ENCODE measurements at places on chromosomes 2 and 18.

DNA sequence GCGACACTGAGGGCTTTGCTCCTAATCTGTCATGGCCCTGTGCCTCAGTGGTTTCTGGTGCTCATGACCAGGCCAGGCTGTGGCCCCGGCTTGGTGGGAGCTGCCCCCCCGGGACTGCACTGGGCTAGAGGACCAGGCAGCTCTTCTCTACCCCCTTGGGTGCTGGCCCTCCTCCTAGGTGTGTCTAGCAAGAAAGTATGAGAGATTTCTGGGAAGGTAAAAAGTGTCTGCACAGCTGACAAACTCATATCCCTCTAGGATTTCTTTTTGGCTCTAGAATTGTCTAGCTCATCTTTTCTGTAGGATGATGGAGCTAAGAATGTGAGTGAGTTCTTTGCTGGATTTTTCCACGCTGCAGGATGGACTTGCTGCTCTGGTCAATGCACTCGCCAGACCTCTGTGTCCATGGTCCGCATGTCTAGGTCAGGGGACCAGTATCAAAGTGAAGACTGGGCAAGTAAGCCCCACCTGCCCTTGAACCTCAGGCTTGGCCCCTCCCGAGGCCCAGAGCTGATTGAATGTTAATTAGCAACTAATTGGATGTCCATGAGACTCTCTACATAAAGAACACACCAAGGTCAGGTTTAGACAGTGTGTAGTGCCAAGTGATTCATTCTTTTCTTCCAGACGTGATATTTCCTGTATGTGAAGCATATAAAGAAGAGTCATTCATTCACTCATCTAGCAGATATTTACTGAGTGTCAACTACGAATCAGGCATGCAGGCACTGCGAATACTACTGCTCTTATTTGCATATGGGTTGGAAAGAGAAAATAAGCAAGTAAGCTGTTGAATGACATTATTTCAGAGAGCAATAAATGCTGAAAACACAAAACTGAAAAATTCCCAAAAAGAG is 15.6 kb upstream of the PSD4 start:
- DNase-seq = no peak

DNA sequence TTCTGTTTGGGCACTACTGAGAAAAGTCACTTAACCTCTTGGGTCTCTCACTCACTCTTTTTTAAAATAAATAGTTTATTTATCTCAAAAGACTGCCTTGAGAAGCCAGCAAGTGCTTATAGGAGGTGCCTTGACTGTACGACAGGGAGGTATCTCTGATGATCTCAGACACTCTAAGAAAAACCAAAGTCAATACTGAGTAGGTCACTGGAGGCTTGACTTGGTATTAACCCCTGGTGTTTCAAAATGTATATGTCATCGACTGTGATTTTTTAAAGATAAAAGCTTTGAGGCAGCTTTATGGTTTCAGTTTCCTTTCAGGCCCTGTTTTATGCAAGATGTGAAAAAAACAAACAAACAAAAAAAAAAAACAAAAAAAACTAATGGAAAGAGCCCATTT is 33.7 kb downstream of the MREG start:
- no peak for DNase-seq

GRCh38 chr2:85133751-85134254 is 611 bp downstream of the TCF7L1 start:
- peak; percentile 42 for DNase-seq

- DNase-seq = no peak
Observed at GRCh38 chr2:232278534-232278933, 100.0 kb upstream of the ALPP start.

GRCh38 chr2:128623776-128624761 is 305.4 kb upstream of the HS6ST1 start:
- DNase-seq = peak; percentile 48

- DNase-seq = no peak
Observed at GRCh38 chr2:195956725-195957124, 111.9 kb downstream of the DNAH7 start.

GRCh38 chr18:70366174-70366573 is 77.3 kb downstream of the SOCS6 start:
- DNase-seq = no peak

GRCh38 chr2:160126756-160127155 is 64.3 kb upstream of the PLA2R1 start:
- no peak for DNase-seq

GRCh38 chr2:202269585-202269984 is 4.0 kb downstream of the NOP58 start:
- DNase-seq = no peak

DNA sequence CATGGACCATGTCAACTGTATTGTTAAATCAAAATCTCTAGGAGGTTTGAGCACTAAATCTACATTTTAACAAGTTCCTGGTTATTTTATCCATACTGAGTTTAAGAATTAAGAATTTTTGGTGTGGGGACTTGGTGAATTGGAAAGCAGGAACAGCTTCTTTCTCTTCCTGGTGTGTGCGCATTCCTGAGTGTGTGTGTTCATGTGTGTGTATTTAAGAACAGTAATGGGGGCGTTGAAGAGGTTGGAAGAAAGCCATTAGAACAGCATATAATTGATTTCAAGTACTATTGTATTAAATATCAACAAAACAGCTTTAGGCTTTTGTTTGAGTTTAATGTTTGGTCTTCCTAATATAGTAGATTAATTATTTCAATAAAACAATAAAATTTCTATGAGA is 801.3 kb upstream of the ID2 start:
- no peak for DNase-seq

GRCh38 chr2:23619941-23620340 is 235.0 kb downstream of the KLHL29 start:
- no peak for DNase-seq

DNA sequence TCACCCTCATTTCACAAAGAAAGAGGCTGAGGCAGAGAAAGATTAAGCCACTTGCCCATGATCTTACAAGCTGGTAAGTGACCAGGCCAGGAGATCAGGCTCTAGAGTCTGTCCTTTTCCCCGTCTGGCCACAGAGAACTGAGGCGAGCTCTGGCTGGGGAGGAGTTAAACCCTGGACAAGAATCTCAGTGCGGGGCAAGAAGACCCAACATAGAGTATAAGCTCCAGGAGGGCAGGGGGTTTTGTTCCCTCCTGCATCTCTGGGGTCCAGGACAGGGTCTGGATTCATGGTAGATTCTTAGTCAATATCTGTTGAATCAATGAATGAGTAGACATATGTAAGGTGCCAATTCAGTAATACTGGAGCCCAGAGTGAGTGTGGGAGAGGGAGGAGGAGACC is 12.9 kb upstream of the INPP5D start:
- DNase-seq = no peak

DNA sequence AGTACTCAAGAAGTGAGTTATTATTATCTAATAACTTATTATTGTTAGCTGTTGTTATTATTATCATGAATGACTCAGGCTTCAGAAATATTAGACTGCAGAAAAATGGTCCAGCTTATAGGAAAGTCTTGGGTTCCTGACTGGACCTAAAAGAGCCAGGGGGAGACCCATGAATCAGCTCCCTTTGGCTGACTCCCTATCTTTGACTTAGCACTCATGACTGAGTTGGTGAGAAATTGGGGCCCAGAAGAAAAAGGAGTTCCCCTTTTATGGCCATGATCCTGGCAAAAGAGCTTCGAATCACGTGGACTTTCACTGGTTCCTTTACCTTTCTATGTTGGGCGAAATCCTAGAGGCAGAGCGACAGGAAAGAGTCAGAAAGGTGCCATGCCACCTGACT is 145.8 kb downstream of the MYO3B start:
- no peak for DNase-seq

DNA sequence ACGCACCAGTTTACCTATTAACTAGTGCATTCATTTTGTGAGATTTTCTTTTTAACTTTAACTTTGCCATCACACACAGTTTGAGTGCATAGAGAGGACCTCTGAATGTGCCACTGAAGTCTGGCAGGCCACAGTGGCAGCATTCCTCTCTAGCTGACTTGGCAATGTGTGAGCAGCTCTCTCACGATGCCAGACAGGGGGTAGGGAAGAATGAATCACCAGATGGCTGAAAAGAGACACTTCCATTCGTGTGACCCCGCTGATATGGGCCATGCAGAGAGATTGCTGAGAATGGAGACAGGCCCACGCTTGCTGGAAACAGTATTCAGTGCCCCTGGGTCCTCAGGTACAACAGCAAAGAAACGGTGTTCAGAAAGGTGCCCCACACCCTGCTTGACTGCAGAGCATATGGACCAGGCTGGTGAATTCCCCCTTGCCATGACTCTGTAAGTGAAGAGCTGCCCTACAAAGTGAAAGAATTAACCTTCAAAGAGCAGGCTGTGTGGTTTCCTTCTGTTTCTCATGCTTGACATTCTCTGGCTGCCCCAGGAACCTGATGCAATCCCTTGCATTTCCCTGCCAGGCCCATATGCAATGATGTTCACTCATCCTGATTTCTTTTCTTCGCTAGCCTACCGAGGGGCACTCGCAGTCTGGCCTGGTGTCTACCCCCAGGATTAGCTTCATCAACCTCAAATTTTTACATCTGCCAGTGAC is 236.1 kb downstream of the CDH20 start:
- DNase-seq = no peak

DNA sequence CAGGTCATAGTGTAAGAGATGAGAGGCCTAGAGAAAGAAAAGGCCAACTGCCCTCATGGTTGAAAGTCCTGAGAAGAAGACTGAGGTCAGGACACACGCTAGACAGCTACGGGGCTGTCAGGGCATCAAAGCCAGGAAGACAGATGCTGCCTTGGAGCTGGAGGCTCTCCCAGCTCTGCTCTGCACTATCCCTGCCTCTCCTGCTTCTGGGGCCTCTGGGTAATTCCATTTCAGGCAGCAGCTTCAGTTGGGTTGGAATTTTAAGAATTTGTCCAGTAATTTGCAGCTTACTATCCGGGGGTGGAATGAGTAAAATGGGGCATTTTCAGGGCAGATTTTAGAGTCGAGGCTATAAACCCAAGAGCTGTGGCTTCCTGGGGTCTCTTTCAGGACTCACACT is 76.2 kb upstream of the CTAGE1 start:
- DNase-seq = no peak

- no peak for DNase-seq
Observed at GRCh38 chr18:10169814-10170213, 256.0 kb downstream of the VAPA start.

DNA sequence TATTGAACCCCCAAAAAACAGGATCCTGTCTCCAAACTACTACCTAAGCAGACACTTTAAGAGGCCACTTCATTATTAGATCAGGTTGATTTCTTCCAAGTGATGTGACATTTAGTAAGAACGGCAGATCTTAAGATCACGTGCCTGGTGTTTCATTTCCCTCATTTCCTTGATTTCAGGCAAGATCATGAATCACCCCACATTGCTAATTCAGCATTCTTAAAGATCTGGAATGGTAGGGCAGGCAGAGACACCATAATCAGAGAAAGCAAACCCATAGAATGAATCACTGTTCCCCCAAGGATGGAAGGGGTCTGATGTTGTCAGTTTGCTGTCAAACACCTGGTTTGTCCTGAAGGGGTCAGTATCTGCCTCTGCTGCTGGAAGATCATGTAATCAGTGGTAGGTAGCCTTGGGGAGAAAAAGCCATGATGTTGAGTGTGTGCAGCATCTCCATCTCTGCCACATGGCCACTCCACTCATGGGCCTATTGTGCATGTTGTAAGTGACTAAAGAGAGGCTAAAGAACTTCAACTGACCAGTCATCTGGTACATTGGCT is 133.9 kb downstream of the ARHGAP15 start:
- no peak for DNase-seq

DNA sequence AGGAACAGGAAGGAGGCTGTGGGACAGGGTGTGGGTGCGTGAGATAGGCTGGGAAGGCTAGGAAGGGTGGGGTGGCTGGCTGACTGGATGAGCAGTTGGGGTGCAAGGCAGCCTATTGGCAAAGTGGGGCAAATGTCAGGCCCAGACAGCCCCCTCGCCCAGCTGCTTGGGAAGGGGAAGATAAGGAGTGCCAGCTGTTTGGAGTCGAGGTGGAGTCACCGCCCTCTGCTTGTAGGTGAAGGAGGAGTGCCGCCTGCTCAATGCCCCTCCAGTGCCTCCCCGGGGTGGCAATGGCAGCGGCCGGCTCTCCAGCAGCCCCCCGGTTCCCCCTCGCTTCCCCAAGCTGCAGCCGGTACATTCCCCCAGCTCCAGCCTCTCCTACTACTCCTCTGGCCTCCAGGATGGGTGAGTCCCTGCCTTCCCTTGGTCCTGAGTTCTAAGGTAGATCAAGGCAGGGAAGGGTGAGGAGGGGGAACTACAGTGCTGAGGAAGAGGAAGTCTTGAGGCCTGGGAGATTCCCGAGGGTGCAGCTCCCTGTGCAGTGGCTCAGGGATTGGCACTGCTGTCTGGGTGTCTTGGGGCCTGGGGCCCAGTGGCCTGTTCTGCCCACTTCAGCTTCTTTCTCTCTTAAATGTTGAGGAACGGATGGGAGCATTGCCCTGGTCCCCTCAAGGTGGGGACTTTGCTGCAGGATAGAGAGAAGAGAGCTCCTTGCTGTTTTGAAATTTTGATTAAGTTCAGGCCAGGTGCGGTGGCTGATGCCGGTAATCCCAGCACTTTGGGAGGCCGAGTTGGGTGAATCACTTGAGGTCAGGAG is 13.3 kb downstream of the GAREM2 start:
- no peak for DNase-seq

DNA sequence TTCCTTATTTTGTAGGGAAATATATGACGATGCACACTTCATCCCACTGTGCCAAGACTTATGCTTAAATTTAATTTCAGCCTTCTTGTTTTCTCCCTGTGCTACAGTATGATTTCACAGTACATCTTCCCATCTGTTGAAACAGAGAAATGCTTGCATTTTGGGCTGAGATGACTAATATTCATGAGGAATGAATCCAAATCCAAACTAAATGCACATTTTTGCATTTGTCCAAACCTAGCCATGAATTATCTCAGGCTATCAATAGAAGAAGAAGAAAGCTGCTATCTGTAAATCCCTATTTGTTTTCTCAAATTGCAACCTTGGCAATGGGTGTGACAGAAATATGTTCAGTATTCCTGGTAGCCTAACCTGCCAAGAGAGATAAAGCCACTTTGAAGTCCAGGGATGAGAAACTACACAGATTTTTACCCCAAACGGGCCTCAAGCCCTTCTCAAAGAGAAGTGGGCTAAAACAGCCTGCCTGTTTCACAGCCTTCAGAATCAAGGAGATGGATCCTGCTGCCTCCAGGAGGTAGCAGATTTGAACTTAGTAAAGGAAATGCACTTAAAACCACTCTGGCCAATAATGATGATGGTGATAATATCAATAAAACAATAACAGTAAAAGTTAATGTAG is 306.9 kb upstream of the NT5C1B start:
- no peak for DNase-seq

GRCh38 chr18:23231340-23232021 is 96.2 kb downstream of the CABLES1 start:
- peak; percentile 59 for DNase-seq

GRCh38 chr2:84223191-84223590 is 235.9 kb downstream of the SUCLG1 start:
- no peak for DNase-seq

DNA sequence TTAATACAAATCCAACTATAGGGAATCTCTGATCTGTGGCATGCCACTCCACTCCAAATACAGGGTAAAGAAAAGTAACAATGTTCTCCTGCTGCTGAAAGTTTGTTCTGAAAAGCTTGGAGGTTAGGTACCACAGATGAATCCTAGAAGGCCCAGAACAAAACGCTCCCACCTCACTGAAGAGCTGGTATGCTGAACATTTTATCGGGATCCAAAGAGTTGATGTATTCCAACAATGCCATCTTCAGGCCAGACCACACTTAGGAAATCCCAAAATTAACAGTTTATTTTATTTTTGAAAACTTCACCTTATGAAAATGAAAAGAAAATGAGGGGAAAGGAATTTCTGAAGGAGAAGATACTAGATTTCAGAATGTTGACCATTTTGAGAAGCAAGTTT is 145.1 kb upstream of the CDH19 start:
- DNase-seq = no peak

- DNase-seq = no peak
Observed at GRCh38 chr18:48852794-48853193, 98.0 kb downstream of the SMAD7 start.

GRCh38 chr2:36680012-36680411 is 16.5 kb upstream of the VIT start:
- no peak for DNase-seq

Data from GM12892 (cell line).